ENCODE measurements at places on chromosomes 7 and 10. TPM values are rescaled to one million over a fixed set of nuclear protein-coding genes. Genes with fewer than 3 reads are reported as not detected.

FGL2 gene
- total RNA-seq, result 208 TPM

TEX36 gene
- total RNA-seq, result not detected

OR6V1 gene
- not detected for total RNA-seq

TUBB8 gene
- not detected for total RNA-seq

TAF5 gene
- total RNA-seq, result 3.0 TPM

GRCh38 chr7:156324201-156324600 lies 316.4 kb upstream of the RNF32 start:
- DNase-seq, result no peak

- no peak for DNase-seq
Observed at GRCh38 chr7:22885797-22886261, 63.2 kb upstream of the TOMM7 start.

DNA sequence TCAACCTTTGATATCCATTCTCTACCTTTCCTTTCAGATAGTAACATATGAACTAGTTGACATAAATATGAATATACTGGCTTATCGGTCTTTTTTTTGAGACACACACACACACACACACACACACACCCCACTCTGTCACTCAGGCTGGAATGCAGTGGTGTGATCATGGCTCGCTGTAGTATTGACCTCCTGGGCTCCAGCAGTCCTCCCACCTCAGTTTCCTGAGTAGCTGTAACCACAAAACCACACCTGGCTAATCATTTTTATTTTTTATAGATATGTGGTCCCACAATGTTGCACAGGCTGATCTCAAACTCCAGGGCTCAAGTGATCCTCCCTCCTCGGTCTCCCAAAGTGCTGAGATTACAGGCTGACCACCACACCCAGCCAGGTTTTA lies 14.2 kb upstream of the NT5C3A start:
- no peak for DNase-seq

GRCh38 chr10:132806110-132806509 lies 20.2 kb upstream of the NKX6-2 start:
- DNase-seq, result peak; percentile 15

DNA sequence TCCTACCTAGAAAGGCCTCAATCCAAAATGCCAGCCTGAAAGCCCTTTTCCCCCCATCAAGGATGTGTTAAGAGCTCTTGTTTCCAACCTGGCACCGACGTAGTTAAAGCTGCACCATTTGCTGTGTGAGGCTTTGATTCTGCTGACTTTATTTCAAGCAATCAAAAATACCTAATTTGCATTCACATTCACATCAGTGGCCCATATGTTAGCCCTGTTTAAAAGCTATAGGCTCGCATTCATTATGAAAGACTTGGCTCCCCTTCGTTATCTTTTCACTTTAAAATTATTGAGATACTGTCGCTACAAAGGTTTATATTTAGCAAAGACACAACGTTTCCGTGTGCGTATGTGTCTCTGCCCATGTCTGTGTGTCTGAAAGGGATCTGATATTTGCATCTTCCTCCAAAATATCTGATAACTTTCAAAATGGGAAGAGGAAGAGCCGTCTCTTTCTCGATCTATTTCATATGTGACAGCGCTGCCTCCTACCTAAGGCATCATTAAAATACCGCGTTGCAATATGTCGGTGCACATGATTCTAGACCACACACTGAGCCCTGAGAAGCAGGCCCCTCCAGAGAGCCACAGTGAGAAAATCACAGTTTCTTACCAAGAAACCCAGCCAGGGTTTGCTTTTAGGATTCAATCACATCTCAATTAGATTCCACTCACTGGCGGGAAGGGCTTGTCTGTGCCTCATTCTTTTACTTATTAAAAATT lies 57.1 kb upstream of the ITPRID1 start:
- DNase-seq, result no peak

- DNase-seq, result no peak
Observed at GRCh38 chr7:130369110-130369711, 11.1 kb upstream of the CPA1 start.

GRCh38 chr7:50405221-50405620 lies 44.9 kb downstream of the FIGNL1 start:
- no peak for DNase-seq

GRCh38 chr7:91443862-91444261 lies 179.6 kb downstream of the FZD1 start:
- no peak for DNase-seq

GRCh38 chr7:11413901-11414300 lies 418.1 kb downstream of the THSD7A start:
- no peak for DNase-seq

- no peak for DNase-seq
Observed at GRCh38 chr10:80477813-80478212, 23.7 kb downstream of the TSPAN14 start.
